Activated T-cell treated with anti-CD3 and anti-CD28 coated beads, Interleukin-2, amount 50 U/mL, for 24 hours (primary cell): ENCODE measurements at places on chromosomes 2 and 18.

DNA sequence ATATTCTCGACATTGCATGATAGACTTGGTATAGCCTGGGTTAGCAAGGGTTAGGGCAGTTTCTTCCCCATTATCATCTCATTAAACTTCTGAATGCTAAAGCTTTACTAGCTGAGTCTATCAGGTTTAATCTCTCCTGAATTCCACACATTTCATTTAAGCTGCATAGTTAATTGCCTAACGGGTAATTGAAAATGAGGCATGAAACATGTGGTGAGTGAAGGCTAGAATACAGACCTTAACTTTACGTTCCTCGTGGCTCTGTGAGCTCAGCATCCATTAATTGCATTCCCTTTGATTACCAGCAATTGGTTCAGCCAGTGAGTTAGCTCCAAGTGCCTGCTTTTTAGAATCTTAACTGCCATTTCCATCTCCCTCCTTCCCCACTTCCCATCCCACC lies 126.5 kb upstream of the MEX3C start:
- DNase-seq = no peak

GRCh38 chr2:19868701-19869580 lies 32.8 kb downstream of the TTC32 start:
- peak; percentile 76 for DNase-seq

GRCh38 chr2:13002536-13003331 lies 286.0 kb downstream of the TRIB2 start:
- no peak for DNase-seq

- no peak for DNase-seq
Observed at GRCh38 chr2:88729061-88729745, 37.7 kb downstream of the RPIA start.

DNA sequence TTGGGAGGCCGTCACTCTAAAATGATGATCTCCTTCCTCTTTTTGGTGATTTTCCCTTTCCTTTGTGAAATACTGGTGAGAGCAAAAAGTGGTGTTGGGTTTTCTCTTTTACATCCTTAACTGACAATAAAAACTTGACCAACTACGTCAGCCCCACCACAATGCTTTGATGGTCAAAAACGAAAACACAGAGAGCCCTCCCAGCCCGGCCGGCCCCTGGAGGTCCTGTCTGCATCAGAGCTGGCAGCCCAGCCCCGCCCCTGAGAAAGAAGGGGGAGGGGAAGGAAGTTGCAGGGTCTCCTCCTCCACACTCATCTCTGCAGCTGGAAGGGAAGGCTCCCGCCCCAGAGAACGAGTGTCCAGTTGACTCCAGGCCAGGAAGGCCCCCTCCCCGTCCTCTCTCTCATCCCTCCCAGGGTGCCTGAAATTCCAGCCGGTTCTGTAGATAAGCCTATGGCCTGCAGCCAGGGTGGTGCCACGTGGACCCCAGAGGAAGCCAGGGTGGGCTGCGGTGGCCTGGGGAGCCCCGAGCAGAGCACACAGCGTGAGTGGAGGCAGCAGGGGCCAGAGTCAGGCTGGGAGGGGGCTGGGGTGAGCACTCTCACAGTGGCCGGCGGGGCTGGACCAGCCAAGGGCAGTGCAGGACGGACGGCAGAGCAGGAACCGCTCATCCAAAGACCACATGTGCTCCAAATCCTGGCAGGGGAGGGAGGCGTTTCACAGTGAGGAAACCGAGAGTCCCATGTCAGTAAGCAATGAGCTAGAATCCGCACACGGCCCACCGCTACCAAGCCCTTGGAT lies 19.8 kb downstream of the BIN1 start:
- DNase-seq = no peak

DNA sequence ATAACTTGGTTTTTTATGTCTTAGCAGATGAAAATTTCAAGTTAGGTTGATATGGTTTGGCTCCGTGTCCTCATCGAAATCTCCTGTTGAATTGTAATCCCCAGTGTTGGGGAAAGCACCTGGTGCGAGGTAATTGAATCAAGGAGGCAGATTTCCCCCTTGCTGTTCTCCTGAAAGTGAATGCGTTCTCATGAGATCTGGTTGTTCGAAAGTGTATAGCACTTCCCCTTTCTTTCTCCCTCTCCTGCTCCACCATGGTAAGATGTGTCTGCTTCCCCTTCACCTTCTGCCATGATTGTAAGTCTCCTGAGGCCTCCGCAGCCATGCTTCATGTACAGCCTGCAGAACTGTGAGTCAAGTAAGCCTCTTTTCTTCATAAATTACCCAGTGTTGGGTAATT lies 242.1 kb upstream of the TNP1 start:
- DNase-seq = no peak
